ENCODE measurements at places on chromosomes 1 and 21.
A peak's percentile ranks its signal among the peaks of the same experiment; 100 is the strongest.

- DNase-seq, result no peak
Measured at GRCh38 chr1:205672970-205673369, 7.3 kb downstream of the SLC45A3 start.

GRCh38 chr21:34046917-34047316 is 26.5 kb upstream of the MRPS6 start:
- DNase-seq, result no peak

DNA sequence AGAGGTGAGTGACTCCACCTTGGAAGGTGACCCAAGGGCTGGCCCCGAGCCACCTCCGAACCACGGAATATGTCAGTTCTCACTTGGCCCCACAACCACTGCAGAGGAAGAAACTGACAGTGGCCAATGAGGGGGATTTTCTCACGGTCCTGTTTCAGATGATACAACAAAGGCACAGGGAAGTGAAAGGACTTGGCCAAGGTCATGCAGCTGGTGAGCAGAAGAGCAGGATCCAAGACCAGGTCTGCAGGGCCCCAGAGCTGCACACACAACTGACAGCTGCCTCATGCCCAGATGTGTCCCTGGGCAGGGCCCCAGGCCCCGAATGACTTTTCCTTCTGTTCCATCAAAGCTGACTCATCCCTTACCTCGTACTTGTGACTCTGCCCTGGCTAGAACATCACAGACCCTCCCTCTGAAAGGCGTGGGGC is 25.8 kb upstream of the EVA1B start:
- no peak for DNase-seq

GRCh38 chr1:209633335-209633997 is 18.8 kb downstream of the LAMB3 start:
- no peak for DNase-seq

DNA sequence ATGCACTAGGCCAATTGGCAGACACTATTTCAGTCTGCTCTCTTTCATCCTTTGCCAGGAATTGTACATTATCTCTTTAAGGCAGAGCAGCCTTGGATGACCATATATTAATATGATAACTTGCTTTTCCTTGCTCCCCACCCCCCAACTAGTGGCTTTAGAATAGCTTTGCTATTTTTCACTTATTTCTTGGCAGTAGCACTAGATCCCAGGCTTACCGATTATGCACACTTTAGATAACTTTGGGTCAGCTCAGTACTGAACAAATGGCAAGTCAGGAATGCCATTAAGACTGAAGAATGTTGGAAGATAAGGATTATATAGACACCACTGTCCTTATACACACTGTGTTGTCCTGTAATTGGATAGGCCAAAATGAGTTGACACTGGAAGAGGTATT is 146.4 kb downstream of the FGGY start:
- DNase-seq, result peak; percentile 82

GRCh38 chr1:59314776-59315528 is 18.1 kb downstream of the FGGY start:
- no peak for DNase-seq

DNA sequence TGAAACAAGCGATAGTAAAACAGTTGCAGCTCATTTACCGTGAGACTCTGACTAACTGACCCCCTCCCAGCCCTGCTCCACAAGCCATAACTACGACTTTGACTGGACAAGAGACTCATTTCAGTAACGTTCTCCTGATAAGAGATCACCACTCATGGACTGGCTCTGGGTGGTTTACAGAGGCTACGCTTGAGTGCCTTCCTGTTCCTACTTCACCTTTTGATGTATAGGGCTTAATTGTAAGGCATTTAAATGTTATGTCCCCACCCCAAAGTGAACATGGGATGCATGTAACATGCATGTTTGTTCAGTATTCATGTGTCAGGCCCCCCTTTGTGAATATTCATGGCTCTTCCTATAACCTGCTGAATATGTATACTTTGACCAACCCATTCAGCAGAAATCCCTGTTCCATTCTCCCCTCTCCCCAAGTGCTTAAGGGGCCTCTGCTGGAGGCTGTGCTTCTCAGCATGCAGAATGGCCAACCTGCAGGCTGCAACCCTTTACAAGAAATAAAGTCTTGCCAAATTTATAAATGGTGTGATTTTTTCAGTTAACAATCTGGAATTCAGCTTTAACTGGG is 50.7 kb upstream of the SPOCD1 start:
- no peak for DNase-seq

GRCh38 chr1:64488862-64489261 is 18.9 kb downstream of the CACHD1 start:
- DNase-seq, result no peak

DNA sequence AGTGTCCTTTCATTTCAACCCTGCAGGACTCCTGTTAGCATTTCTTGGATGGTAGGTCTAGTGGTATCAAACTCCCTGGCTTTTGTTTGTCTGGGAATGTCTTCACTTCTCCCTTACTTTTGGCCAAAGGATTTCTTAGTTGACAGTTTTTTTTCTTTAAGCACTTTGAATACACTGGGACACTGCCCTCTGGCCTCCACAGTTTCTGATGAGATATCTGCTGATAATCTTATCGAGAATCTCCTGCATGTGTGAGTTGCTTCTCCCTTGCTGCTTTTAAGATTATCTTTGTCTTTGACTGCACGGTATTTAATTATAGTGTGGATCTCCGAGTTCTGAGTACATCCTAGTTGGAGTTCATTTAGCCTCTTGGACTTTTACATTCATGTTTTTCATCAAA is 13.3 kb downstream of the UTS2 start:
- no peak for DNase-seq

- no peak for DNase-seq
Measured at GRCh38 chr1:241443561-241443960, 76.0 kb downstream of the FH start.

GRCh38 chr21:38175306-38175705 is 81.5 kb upstream of the KCNJ15 start:
- DNase-seq, result no peak

GRCh38 chr1:100950781-100951180 is 54.9 kb downstream of the SLC30A7 start:
- DNase-seq, result no peak

DNA sequence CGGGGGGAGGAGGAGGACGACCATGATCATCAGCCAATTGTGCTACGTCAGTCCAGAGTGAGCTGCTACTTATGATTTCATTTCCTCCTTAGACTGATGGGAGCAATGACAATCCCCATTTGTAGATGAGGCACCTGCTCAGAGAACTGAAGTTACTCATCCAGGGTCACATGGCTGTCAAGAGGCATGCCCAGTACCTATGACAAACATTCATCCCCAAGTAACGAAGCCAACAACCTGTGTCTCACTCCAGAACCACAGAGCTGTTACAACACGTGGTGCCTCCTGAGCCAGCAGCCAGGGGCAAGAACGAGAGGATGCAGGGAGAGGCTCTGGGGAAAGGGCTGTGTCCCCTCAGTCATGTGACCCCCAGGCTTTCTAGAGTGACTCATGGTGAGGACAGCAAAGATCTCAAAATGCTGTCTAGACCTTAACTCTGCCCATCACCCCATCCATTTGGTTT is 93.6 kb downstream of the SIM2 start:
- DNase-seq, result no peak

- DNase-seq, result no peak
Measured at GRCh38 chr1:197920414-197921117, 3.4 kb downstream of the LHX9 start.

GRCh38 chr21:43781846-43782245 is 5.7 kb upstream of the CSTB start:
- DNase-seq, result no peak

DNA sequence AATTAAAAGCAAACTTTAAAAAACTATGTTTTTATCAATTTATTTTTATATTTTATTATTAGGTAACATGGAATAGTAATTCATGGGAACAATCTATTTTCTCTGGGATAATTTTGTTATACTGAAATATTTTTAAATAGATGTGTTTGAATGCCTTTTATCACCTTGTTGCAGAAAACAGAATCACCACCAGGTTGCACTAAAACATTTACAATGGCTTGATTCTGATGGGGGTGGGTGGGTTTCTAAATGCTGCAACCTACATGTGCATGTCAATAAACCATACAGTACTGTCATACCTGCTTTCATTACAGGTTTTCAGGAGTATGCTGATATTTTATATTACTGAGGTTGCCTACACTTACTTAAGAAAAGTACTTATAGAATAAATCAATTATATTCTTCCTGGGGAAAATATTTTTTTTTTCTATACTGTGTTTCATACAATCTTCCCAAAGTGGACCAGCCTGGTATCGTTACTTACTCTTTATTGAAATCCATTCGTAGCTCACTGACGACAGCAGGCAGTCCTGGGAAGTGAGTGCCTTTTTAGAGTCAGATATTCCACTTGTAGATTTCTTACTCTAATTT is 132.8 kb downstream of the PTPRC start:
- no peak for DNase-seq

- DNase-seq, result no peak
Measured at GRCh38 chr1:100791586-100791985, 72.0 kb downstream of the VCAM1 start.

DNA sequence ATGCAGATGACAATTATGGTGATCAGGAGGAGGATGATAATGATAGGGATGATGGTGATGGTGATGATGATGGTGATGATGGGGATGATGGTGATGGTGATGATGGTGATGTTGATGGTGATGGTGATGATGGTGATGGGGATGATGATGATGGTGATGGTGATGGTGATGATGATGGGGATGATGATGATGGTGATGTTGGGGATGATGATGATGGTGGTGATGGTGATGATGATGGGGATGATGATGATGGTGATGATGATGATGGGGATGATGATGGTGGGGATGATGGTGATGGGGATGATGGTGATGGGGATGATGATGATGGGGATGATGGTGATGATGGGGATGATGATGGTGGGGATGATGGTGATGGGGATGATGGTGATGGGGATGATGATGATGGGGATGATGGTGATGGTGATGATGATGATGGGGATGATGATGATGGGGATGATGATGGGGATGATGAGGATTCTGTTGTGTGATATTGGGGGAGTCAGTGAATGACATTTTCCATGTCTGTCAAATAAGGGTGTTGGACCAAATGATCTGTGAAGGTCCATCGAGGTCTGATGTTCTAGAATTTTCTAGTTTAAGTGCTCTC is 65.6 kb upstream of the RPL11 start:
- no peak for DNase-seq

DNA sequence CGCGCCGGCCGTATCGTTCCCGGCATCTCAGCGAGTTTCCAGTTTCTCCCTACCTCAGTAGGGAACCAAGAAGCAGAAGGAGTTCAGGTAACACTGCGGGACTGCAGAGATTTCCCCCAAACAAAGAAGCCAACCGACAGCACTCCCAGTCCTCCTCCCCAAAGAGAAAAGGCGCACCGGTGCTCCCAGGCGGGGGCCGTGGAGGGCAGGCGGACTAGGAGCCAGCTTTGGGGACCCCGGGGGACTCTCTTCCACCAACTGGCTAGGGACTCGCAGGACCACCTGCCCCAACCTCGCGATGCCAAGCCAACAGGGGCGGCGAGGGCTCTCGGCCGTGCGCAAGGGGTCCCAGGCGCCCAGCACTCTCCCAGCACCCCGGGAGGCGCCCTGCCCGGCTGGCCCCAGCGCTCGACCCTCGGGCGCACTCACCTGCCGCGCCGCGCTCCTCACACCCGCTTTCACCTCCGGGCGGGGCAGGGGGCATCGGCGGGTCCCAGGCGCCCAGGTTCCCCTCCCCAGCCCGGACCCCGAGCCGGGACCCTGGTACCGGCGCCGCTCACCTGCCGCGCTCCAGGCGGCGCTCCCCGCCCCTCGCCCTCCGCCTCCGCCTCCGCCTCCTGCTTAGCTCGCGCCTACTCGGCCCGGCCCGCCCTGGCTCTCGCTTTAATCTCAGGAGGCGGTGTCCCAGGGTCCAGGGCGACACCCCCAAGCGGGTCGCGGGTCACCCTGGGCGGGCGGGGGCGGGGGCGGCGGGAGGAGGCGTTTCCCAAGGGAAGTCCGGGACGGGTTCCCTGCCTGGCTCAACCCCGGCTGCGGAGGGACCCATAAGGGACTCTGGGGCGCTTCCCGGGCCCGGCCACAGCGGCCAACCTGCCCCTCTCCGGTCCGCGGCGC is at the start of gene TMPRSS2:
Gene TMPRSS2, minus strand, starts transcription at position 638 of the 894 bp plus-strand sequence. CDS start 10,025 bp downstream, outside the sequence.
- DNase-seq, result no peak

- peak; percentile 39 for DNase-seq
Measured at GRCh38 chr1:85448358-85448757, 16.6 kb downstream of the DDAH1 start.

GRCh38 chr1:203592730-203593129 is 33.9 kb upstream of the ATP2B4 start:
- no peak for DNase-seq

GRCh38 chr21:45934554-45934953 is 47.0 kb upstream of the COL6A1 start:
- no peak for DNase-seq

GRCh38 chr1:196558411-196558810 is 49.8 kb downstream of the KCNT2 start:
- no peak for DNase-seq

- no peak for DNase-seq
Measured at GRCh38 chr1:40717955-40718354, 26.5 kb downstream of the NFYC start.

DNA sequence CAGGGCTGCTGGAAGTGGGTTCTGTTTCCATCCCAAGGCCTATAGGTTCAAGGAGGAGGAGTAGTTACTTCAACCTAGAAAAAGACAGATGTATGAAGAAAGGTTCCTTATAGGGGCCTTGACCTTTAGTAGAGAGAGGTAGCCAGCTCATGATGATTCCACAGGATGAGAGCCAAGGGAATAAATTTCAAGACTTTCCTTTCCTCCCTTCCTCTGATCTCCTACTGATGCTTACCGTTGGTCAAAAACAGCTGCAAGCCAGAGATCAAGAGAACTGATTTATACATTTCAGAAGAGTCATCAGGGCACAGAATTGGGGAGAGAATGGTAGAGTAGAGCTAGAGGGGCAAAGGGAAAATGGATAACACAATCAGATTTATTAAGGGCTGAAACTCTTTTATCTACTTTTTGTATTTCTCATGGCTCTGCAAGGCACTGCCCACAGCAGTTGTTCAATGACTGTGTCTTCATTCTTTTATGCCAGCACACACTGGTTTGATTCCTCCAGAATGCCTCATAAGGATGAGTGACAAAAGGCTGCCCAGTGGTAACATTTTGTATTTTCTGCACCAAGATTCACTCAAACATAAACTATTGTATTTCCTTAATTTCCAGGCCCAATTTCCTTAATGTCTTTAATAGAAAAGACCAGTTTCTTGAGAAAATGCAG is 37.4 kb downstream of the AK5 start:
- DNase-seq, result no peak

- DNase-seq, result no peak
Measured at GRCh38 chr1:46034601-46035516, 97.6 kb downstream of the PIK3R3 start.

All from HS-27A (cell line).